ENCODE measurements at places on chromosomes 1 and 21. TPM values are rescaled to one million over a fixed set of nuclear protein-coding genes. Genes with fewer than 3 reads are reported as not detected.

- no peak for DNase-seq
These were observed 17.1 kb upstream of the C1orf87 start for GRCh38 chr1:60090655-60091054.

- peak; percentile 58 for DNase-seq
These were observed 49.8 kb upstream of the GADD45A start for GRCh38 chr1:67635055-67635809.

DNA sequence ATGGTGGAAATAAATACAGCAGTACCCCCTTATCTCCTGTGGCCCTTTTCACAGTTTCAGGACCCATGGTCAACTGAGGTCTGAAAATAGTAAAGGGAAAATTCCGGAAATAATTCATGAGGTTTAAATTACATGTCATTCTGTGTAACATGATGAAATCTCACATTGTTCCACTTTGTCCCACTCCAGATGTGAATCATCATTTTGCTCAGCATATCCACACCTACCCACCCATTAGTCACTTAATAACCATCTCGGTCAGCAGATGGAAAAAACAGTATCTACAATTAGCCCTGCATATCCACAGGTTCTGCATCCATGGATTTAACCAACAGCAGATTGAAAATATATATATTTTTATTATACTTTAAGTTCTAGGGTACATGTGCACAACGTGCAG lies 86.9 kb upstream of the GORAB start:
- no peak for DNase-seq

- DNase-seq: no peak
These were observed 345.5 kb downstream of the SMYD3 start for GRCh38 chr1:246161626-246162025.

- no peak for DNase-seq
These were observed 11.0 kb downstream of the PRDM15 start for GRCh38 chr21:41868062-41868710.

DNA sequence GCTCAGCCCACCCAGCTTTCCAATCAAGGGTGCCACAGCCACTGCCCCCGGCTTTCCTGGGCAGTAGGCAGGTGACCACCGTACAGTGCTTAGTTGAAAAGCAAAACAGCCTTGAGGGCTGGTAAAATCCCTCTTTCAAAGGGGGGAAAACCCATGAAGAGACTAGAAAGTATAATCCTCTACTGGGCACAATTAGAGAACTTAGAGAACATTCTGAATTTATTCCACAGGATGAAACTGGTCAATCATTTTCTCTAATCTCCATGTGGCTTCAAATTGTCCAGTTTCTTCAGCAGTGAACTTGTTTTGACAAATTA lies 15.3 kb upstream of the LRRC47 start:
- DNase-seq: no peak

DNA sequence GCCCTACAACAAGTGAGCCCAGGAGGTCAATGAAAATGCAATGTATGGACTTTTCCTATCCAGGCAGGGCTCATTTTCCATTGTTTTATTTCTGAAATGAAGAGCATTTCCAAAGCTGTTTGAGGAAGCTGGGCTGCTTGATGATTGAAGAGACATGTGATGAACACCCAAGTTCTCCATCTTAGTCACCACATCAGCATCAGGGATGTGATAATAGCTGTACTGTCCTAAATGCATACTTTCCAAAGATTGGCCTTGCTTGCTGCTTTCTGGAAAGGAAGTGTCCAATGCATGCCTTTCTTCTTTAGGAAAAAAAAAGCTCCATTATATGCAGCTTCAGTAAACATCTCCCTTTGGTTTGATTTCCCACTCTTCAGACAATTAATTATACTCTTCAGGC lies 425.9 kb upstream of the RUNX1 start:
- no peak for DNase-seq

DNA sequence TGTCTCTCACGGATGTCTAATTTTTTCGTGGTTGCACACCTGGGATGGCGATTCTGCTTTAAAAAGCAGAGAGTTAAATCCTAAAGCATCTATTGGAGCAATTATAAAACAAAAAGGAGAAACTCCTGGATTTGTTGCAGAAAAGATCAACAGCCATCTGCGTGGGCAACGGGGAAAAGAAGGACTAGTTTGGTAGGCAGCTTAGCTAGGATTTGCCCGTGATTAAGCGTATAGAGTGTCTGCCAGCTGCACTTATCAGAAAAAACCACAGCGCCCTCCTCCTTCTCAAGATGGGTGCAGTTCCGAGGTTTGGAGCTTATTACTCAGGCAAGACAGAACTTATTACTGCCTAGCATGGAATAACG lies 526 bp upstream of the SLC25A24 start:
- peak; percentile 70 for DNase-seq

DNA sequence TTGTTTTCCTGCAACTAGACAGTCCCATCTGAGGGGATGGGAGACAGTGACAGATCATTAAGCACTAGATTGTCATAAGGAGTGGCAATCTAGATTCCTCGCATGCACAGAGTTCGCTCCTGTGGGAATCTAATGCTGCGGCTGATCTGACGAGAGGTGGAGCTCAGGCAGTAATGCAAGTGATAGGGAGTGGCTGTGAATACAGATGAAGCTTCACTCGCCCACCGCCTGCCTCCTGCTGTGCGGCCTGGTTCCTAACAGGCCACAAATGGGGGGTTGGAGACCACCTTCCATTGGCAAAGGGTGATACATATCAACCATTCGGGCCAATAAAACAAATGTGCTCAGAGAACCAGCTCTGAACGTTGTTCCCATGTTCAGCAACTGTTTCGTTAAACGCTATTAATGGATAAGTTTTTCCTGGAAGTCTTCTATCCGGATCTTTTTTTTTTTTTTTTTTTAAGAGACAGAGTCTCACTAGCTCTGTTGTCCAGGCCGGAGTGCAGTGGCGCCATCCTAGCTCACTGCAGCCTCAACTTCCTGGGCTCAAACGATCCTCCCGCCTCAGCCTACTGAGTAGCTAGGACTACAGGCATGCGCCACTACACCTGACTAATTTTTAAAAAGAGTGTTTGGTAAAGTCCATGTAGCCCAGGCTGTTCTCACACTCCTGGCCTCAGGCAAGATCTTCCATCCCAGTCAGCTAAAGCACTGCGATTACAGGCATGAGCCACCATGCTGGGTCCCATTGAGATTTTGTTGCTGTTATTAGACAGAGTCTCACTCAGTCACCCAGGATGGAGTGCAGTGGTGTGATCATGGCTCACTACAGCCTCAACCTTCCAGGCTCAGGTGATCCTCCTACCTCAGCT lies 8.7 kb upstream of the RSRP1 start:
- DNase-seq: no peak

GRCh38 chr1:205012391-205013140 lies 30.4 kb upstream of the CNTN2 start:
- DNase-seq: no peak

- DNase-seq: no peak
These were observed 646.9 kb upstream of the ZP4 start for GRCh38 chr1:238537641-238538040.

DNA sequence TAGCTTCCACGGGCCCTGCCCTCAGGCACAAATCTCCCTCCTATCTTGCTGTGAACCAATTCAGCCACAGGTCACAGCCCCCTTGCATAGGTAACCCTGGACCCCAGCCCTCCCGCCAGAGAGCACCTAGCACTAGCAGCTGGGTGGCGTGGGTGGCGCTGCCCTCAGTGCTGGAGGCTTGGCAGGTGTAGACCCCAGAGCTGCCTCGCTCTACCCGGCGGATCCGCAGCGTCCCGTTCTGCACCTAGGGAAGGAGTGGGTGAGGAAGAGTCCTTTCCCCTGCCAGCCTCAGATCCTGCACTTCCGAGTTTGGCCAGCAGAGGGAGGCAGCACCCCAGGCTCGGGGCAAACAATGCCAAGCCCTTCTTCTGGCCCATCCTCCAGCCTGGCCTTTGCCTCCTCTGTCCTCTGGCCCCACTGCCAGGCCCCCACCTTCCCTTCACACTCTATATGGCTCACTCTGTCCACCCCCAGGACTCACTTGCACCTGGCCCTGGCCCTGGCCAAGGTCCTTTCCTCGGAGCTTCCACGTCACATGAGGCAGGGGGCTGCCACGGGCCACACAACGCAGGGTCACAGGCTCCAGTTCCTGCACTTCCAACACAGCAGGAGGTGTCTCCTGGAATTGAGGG lies 9.0 kb downstream of the IGSF9 start:
- peak; percentile 63 for DNase-seq

DNA sequence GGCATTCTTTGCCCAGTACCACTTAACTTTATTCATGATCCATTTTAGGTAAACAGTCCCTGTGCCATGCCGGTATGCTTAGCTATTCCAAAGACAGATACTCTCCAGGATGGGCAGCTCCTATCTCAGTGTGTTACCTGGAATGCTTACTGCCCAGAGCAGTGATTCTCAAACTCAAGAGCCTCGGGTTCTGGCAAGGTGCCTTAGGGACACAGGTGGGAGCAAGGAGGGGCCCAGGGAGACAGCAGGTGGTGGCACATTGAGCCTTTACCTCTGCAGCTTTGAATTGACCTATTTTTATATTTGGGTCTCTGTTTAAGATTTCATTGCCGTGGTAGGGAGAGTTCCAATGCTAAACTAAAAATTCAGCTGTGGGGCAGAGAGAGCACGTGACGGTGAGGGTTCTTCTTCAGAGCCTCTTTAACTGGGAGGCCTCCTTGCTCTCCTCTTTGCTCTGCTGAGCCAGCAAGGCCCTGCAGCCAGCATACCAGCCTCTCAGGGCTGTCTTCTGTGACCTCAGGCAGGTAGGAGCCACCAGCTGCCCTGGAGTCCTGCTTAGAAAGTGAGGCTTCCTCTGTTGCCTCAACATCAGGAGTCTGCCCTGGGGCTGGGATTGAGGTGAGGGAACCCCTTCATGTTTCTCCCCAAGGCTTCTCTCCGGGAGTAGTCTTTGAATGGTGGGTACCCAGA lies 20.2 kb downstream of the PHGDH start:
- no peak for DNase-seq

DNA sequence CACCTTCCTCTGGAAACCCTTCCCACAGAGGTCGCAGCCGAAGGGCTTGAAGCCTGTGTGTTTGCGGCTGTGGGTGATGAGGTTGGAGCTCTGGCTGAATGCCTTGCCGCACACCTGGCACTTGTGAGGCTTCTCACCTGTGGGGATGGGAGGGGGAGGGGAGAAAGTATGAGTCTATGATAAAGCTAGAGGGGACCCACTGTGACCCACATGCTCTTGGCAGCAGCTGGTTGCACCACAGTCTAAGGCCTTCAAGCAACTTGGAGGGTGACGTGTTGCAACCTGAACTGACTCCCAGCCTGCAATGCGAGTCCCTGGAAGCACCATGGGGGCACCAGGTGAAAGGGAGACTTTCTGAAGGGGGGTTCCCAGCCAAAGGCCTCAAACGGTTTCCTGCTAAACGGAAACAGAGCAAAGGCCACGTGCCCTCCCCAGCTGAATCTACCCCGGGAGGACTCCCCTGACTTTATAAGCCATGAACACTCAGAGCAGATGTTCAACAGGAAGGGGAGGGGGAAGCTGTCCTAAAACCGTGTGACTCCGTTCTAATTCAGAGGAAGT lies 10.6 kb downstream of the GFI1 start:
- no peak for DNase-seq

DNA sequence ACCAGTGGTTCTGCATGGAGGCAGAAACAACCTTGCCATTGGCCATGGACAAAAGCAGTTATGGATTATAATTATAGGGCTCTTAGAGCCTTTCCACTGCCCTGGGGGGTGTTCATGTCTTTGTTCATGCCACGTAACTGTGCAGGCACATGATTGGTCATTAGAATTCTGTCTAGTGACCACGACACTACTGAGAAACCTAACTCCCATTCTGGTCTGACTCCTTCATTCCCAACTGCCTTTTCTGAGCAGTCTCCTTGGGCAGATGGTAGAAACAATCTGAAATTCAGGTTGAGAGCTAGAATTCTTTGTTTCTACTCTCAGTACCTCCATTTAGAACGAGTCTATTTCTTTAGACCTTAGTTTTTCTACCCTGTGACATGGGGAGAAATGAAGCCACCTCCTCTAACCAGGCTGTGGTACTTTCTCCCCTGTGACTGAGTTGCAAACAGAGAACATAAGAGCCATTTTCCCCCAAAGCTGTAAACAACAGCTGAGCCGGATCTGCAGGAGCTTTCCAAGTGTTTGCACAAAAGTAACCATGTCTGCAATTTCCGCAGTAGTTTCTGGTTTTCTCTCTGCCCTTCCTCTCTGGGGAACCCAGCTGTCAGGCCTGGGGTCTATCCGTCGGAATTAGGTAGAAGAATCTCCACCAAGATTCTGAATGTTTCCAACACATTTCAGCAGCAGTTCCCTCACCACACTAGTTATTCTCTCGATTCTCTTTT lies 37.7 kb upstream of the IPO9 start:
- no peak for DNase-seq

- no peak for DNase-seq
These were observed 48.6 kb downstream of the KCNC4 start for GRCh38 chr1:110258734-110259133.

DNA sequence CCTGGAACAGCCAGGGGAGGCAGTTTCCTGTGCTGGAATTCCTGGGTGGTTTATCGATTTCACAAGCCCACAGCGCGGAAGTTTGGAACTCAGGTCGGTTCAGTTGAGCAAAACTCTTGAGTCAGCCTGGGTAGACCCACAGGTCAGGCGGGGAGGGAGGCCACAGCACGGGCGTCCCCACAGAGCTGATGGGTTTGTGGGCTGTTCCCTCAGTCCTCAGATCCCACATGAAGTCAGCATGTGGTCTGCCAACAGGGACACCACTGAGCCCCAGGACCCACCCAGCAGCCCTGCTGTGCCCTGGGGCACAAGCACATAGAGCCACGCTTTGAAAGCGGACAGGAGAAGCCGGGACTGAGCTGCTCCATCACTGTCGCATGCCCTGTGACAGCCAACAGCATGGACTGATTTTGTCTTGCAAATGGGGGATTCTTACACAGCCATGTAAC lies 17.4 kb downstream of the BMP8A start:
- DNase-seq: no peak

GRCh38 chr1:193210996-193211395 lies 24.6 kb upstream of the B3GALT2 start:
- no peak for DNase-seq

- DNase-seq: no peak
These were observed 165.7 kb upstream of the SYT6 start for GRCh38 chr1:114319418-114319817.

Gene BTBD19
- 3.5 TPM for total RNA-seq

Gene ADGRB2
- 0.54 TPM for total RNA-seq

Gene LINGO4
- under 0.01 TPM for total RNA-seq

Gene ZNF691
- 14.8 TPM for total RNA-seq

Gene PTGS2
- 32.3 TPM for total RNA-seq

Gene EXO1
- total RNA-seq: 3.5 TPM

Gene SPATA45
- total RNA-seq: not detected

Gene PDE9A
- 0.27 TPM for total RNA-seq

Gene RAB42
- total RNA-seq: 1.6 TPM

Gene TFB2M
- 10.5 TPM for total RNA-seq

Data from hematopoietic multipotent progenitor cell (in vitro differentiated cells).